AG10803 (cell line): ENCODE measurements at places on chromosomes 5 and 9.

GRCh38 chr5:95110118-95110517 lies 174.8 kb downstream of the MCTP1 start:
- DNase-seq = no peak

DNA sequence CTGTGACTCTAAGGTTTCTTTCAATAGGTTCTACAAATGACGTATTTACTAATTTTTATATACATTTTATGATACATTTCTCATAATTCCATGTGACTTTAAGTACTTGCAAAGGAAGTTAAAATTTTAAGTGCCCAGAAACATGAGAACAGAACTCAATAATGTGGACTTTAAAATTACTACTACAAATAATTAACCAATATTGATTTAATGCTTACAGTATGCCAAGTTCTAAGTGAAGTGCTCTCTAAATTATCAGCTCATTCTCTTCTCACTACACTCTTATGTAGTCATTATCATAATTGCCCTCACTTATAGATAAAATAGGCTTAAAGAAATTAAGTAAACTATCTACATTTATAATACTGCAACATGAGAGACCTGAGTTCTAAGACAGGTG lies 1690.7 kb upstream of the CDH9 start:
- no peak for DNase-seq

DNA sequence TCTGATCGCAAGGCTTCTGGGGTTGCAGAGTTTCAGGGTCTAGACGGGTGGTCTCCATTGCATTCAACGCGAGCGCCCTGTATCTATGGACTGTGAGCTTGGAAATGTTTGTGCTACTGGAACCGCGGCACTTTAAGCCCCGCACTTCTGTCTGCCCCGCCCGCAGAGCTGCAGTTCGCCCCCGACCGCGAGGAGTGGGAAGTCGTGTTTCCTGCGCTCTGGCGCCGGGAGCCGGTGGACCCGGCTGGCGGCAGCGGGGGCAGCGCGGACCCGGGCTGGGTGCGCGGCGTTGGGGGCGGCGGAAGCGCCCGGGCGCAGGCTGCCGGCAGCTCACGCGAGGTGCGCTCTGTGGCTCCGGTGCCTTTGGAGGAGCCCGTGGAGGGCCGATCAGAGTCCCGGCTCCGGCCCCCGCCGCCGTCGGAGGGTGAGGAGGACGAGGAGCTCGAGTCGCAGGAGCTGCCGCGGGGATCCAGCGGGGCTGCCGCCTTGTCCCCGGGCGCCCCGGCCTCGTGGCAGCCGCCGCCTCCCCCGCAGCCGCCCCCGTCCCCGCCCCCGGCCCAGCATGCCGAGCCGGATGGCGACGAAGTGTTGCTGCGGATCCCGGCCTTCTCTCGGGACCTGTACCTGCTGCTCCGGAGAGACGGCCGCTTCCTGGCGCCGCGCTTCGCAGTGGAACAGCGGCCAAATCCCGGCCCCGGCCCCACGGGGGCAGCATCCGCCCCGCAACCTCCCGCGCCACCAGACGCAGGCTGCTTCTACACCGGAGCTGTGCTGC lies 1.0 kb downstream of the ADAMTS19 start:
- no peak for DNase-seq

DNA sequence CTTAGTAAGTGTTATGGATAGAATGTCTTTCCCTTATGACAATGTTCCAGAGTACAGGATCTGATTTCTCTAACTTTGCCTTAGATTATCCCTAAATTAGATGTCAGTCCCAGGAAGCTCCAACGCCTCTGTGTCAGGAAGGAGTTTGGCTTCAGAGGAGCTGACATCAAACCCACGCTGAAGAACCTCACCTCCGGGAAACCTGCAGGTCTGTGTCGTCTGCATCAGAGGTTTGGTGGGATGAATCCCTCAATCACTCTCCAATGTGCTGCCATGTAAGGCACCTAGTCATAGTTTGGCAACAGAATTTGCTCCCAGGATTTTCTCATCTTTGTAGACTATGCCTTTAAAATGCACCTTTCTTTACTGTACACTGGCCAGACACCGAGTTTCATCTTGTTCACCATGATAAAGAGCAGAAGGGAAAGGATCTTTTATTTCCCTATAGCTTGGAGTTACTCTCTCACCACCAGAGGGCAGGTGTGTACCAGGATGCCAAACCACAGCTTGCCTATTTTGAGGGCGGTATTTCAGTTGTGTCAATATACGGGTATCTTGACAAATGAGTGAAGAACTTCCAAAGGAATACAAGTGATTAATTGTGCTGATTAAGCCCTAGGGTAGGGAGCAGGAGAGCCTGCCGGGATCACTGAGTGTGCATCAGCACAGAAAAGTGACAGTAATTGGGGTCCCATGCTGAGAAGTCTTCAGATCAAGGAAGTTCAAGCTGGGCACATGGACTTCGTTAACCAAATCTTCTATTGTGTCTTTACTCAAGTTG lies 23.4 kb downstream of the MINAR2 start:
- DNase-seq = peak; percentile 38

- DNase-seq = no peak
Measured at GRCh38 chr5:2433086-2433485, 318.4 kb downstream of the IRX2 start.
